ENCODE measurements at places on chromosomes 3 and 15.

DNA sequence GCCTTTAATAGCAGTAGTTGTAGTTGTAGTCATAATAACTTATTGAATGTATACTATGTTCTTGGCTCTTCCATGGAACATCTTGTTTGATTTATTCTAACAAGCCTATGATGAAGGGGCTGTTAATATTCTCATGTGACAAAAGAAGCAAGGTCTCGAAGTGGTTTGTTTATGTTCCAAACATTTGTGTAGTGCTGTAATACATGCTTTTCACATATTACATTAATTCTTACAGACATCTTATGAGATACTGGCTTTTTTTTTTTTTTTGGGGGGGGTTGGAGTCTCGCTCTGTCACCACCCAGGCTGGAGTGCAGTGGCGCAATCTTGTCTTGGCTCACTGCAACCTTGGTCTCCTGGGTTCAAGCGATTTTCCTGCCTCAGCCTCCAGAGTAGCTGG is 252.3 kb downstream of the PTPRG start:
- DNase-seq: no peak

- peak; percentile 48 for DNase-seq
Observed at GRCh38 chr3:30779686-30780287, 114.7 kb downstream of the GADL1 start.

DNA sequence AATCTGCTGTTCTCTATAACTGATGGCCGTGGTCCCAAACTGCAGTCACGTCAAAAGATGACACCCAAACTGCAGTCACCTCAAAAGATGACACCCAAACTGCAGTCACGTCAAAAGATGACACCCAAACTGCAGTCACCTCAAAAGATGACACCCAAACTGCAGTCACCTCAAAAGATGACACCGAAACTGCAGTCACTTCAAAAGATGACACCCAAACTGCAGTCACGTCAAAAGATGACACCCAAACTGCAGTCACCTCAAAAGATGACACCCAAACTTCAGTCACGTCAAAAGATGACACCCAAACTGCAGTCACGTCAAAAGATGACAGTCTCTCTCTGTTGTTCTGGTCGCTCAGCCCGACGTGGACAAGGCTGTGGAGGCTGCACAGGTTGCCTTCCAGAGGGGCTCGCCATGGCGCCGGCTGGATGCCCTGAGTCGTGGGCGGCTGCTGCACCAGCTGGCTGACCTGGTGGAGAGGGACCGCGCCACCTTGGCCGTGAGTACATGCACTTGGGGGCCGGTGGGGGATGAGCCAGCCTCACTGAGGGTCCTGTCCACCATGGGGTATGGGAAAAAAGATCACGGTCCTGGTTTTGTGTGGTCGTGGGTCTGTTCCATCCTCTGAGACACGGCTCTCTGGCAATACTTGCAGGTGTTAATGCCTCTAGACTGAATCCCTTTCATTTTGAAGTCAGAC is 7.7 kb downstream of the ALDH1A3 start:
- DNase-seq: no peak

GRCh38 chr3:127217596-127218453 is 24.9 kb downstream of the PRR23E start:
- no peak for DNase-seq

- no peak for DNase-seq
Observed at GRCh38 chr15:89611317-89611716, 36.0 kb downstream of the TICRR start.

GRCh38 chr3:178496911-178497310 is 39.3 kb upstream of the KCNMB2 start:
- DNase-seq: no peak

DNA sequence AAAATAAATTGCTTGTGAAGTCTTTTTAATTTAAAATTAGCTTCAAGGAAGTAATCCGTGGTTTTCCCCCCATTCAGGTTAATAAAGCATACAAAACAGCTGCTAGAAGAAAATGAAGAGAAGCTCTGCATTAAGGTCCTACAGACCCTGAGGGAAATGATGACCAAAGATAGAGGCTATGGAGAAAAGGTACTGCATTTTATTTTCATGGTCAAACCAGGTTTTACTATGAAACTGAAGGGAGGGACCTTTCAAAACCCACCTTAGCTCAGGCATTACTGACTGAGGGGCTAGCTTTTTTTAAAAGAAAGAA is 218.5 kb downstream of the ITPR1 start:
- DNase-seq: no peak

DNA sequence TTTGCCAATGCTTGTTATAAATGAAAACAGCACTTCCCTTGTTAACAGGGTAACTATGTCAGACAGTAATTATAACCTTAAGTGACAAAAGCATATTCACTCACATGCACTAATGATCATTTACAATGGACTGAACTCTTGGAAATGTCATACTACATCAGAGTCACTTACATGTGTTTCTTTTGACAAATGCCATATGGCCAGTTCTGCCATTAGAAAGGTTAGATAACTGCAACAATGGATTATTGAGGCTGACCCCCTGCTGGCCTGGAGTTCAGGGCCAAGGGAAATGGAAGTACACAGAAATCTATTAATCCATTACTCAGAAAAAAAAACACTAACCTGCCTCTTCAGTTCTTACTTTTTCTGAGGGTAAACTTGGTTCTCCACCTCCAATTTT is 313.4 kb downstream of the CNTN3 start:
- no peak for DNase-seq

DNA sequence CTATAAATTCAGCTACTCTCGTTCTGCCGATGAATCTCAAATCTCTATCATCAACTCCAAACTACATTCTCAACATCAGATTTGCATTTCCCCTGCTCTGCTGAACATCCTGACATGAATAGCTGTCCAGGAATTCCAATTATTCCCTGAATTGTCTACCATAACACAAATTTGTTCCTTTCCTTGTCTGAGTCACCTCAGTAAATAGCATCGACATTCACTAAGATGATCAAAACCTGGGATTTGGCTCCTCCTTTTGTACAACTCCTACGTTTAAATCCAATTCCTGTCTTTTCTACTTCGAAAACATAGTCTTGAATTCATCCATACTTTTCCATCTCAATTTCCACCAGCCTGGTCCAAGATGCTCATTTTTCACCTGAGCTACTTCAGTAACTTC is 107.0 kb downstream of the GREM1 start:
- DNase-seq: no peak

GRCh38 chr3:143166376-143166775 is 46.8 kb downstream of the CHST2 start:
- DNase-seq: no peak

DNA sequence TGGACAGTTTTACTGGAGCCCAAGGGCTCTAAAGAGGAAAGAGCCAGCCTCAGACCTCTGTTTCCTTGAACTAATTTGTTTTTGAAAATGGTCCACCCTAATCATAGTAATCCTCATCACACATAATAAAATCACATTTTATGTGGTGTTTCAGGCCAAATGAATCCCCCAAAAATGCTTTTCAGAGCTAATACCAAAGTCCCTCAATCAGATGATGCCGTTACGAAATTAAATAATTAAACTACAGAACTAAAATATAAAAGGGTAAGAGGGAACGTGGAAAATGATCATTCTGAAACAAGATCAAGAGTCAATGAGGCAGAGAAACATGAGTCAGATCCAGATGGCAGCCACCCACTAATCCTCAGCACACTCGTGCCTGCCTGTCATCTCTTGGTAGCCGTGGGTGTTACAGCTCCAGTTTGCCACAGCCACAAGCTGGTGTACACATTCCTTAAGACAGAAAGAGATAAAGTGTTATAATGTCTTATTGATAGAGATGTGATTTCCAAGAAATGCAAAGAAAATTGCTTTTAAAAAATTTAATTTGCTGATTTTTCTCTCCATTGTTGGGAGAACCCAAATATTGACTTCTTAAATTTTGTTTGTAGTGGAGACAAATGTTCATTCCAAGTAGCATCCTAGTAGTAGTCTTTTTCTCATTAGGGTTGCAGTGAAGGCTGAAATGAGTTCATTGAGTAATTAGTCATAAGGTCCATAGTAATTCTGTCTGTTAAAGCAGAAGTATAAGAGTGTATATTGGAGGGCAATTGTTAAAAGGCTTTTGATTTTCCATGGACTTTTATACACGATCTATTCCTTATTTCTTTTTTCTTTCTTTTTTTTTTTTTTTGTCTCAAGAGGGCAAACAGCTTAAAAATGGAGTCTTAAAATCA is 104.2 kb downstream of the AGBL1 start:
- DNase-seq: no peak

- no peak for DNase-seq
Observed at GRCh38 chr3:188559072-188559429, 405.1 kb downstream of the LPP start.

DNA sequence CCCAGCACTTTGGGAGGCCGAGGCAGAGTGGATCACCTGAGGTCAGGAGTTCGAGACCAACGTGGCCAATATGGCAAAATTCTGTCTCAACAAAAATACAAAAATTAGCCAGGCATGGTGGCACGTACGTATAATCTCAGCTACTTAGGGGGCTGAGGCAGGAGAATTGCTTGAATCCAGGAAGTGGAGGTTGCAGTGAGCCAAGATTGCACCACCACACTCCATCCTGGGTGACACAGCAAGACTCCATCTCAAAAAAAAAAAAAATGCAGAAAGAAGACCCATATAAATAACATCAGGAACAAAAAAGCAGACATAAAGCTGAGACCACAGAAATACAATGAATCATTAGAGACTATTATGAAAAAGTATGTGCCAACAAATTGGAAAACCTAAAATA is 235.2 kb upstream of the VEPH1 start:
- no peak for DNase-seq

GRCh38 chr15:72682772-72683171 is 3.2 kb downstream of the HIGD2B start:
- no peak for DNase-seq
